ENCODE measurements at places on chromosomes 7 and 10.

DNA sequence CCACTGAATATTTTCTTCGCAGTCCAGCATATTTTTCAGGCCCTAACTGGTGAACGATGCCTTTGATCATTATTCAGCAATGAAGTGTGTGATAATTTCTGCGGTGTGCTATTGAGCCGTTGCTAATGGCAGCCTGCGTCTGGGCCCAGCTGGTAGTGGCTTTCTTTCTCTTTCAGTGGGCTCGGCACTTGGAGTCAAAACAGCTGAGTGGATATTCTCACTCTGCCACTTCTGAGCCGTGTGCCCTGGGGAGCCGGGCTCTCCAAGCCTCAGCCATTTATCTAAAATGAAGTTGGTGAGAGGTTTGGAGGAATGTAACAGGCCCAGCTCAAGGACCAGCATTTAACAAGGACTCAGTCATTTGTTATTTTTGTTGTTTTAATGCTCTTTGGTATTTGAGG, 87.5 kb upstream of the IFRD1 start:
- DNase-seq = no peak
- no peaks in the 10 kb centered on the region for H3K36me3 ChIP-seq
- no peaks in the 10 kb centered on the region for H3K27me3 ChIP-seq
- H3K4me1 ChIP-seq = no peaks in the 10 kb centered on the region
- H3K27ac ChIP-seq = no peak overlapping the region
- no peak overlapping the region for H3K4me3 ChIP-seq

- no peaks in the 10 kb centered on the region for H3K4me1 ChIP-seq
- no peak for DNase-seq
- no peaks in the 10 kb centered on the region for H3K36me3 ChIP-seq
- no peaks in the 10 kb centered on the region for H3K27me3 ChIP-seq
Measured at GRCh38 chr10:99522470-99523250, 10.1 kb upstream of the NKX2-3 start.

- no peaks in the 10 kb centered on the region for H3K36me3 ChIP-seq
- no peaks in the 10 kb centered on the region for H3K4me1 ChIP-seq
- DNase-seq = no peak
- H3K27me3 ChIP-seq = no peaks in the 10 kb centered on the region
- H3K4me3 ChIP-seq = no peak overlapping the region
Measured at GRCh38 chr7:4052130-4052529, 630.0 kb upstream of the FOXK1 start.

DNA sequence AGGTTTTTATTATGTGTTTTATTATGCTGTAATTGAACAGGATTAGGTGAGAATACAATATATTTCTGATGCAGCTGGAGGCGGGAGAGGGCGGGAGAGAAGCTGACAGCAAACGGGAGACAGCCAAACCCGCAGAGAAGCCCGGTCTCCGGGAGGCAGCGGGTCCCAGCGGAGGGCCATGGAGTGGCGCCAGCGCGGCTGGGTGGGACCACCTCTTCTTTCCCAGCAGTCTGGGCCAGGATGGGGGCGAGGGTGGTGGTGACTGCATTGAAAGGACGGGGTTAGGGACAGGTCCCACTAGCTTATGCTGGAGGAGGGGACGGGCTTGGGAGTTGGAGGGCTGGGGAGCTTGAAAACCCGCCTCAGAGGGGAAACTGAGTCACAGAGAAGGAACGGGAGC, 14.5 kb upstream of the KAZALD1 start:
- no peak overlapping the region for H3K27ac ChIP-seq
- H3K27me3 ChIP-seq = no peaks in the 10 kb centered on the region
- H3K4me1 ChIP-seq = no peaks in the 10 kb centered on the region
- H3K4me3 ChIP-seq = no peak overlapping the region
- H3K36me3 ChIP-seq = no peaks in the 10 kb centered on the region

GRCh38 chr7:94632338-94633013, 23.5 kb downstream of the SGCE start:
- no peak overlapping the region for H3K27ac ChIP-seq
- no peaks in the 10 kb centered on the region for H3K36me3 ChIP-seq
- DNase-seq = no peak
- H3K4me3 ChIP-seq = no peak overlapping the region
- H3K4me1 ChIP-seq = no peaks in the 10 kb centered on the region

DNA sequence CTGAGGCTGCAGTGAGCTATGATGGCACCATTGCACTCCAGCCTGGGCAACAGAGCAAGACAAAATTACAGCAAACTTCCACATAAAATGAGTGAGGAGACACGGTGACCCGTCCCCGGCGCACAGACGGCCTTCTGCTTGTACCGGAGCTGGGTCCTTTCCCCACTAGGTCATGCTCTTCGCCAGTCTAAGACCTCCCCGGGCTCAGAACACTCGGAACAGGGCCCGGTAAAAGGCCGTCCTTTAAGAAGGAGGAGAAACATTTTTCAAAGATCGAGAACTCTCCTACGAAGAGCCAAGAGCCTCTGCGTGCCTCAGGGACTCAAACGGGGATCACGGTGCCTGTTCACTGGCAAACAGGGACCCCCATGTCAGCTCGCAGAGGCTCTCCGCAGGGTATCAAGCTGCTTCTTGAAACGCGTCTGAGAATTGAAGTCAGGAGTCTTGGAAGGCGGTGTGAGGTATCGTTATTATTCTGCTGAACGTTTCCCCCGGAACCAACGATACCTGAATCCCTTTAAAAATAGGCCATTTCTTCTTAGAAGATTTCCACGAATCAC, 9.0 kb downstream of the CARD11 start:
- no peaks in the 10 kb centered on the region for H3K27me3 ChIP-seq
- no peaks in the 10 kb centered on the region for H3K36me3 ChIP-seq
- H3K27ac ChIP-seq = no peak overlapping the region
- DNase-seq = no peak
- no peak overlapping the region for H3K4me3 ChIP-seq

GRCh38 chr7:421136-421991, 98.3 kb downstream of the PDGFA start:
- H3K4me1 ChIP-seq = no peaks in the 10 kb centered on the region
- no peaks in the 10 kb centered on the region for H3K27me3 ChIP-seq
- no peak overlapping the region for H3K4me3 ChIP-seq
- H3K36me3 ChIP-seq = no peaks in the 10 kb centered on the region
- DNase-seq = peak; percentile 67

DNA sequence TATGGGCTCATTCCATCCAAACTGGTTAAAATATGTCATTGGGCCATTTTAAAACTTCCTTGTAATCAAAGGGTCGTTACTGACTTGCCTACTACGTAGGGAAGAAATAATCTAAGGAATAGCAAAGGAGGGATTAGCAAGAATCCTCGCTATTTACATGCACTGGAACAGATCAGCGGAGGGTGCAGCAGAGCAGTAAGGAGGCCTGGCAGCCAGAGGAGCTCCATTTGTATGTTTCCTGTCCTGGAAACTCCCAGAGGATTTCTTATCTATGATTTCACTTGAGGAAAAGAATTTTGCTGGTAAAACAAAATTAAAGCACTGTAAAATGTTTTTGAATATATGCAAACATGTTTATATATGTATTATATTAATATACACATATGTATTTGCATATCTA, 107.3 kb downstream of the TPK1 start:
- no peaks in the 10 kb centered on the region for H3K36me3 ChIP-seq
- no peaks in the 10 kb centered on the region for H3K27me3 ChIP-seq
- no peak for DNase-seq
- H3K4me3 ChIP-seq = no peak overlapping the region

DNA sequence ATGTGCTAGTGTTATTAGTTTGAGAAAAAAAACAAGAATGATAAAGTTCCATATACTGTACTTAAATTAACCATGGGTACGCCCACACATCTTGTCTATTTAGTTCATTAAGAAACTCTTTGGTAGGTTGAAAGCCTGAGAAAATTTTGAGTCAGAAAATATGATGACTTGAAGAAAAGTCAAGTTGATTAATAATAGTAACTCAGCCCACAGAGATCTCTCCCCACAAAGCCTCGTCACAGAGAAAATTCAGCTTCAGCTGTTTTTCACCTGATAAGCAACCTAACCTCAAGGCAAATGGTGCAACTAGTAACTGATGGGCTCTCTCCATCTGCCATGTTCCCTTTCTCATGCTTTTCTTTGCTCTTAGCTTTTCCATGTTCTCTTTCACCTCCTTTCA, 1021.6 kb downstream of the GATA3 start:
- no peaks in the 10 kb centered on the region for H3K27me3 ChIP-seq
- no peaks in the 10 kb centered on the region for H3K4me1 ChIP-seq
- DNase-seq = no peak
- H3K4me3 ChIP-seq = no peak overlapping the region

GRCh38 chr10:77357185-77357584, 280.4 kb downstream of the KCNMA1 start:
- H3K36me3 ChIP-seq = no peaks in the 10 kb centered on the region
- H3K27me3 ChIP-seq = no peaks in the 10 kb centered on the region
- H3K4me3 ChIP-seq = no peak overlapping the region
- DNase-seq = no peak

GRCh38 chr7:4809091-4809591, 33.7 kb downstream of the AP5Z1 start:
- DNase-seq = no peak
- no peak overlapping the region for H3K27ac ChIP-seq
- H3K27me3 ChIP-seq = no peaks in the 10 kb centered on the region
- no peaks in the 10 kb centered on the region for H3K36me3 ChIP-seq
- H3K4me1 ChIP-seq = no peaks in the 10 kb centered on the region

GRCh38 chr7:112080978-112081377, 125.2 kb downstream of the DOCK4 start:
- no peaks in the 10 kb centered on the region for H3K36me3 ChIP-seq
- no peak overlapping the region for H3K27ac ChIP-seq
- no peak for DNase-seq
- H3K4me3 ChIP-seq = no peak overlapping the region
- no peaks in the 10 kb centered on the region for H3K27me3 ChIP-seq
- peaks cover 3% of the 10 kb centered on the region for H3K4me1 ChIP-seq
